Muscle of leg (tissue), 16 donors: ENCODE measurements at places on chromosomes 12 and 14. TPM values are rescaled to one million over a fixed set of nuclear protein-coding genes. Genes with fewer than 3 reads are reported as not detected.

GRCh38 chr14:76576047-76576741 is 185.1 kb upstream of the VASH1 start:
- H3K27ac ChIP-seq = no peak overlapping the region
- no peaks in the 10 kb centered on the region for H3K4me1 ChIP-seq
- peaks cover 12% of the 10 kb centered on the region for H3K27me3 ChIP-seq
- DNase-seq = no peak
- no peaks in the 10 kb centered on the region for H3K36me3 ChIP-seq
- no peak overlapping the region for H3K4me3 ChIP-seq

DNA sequence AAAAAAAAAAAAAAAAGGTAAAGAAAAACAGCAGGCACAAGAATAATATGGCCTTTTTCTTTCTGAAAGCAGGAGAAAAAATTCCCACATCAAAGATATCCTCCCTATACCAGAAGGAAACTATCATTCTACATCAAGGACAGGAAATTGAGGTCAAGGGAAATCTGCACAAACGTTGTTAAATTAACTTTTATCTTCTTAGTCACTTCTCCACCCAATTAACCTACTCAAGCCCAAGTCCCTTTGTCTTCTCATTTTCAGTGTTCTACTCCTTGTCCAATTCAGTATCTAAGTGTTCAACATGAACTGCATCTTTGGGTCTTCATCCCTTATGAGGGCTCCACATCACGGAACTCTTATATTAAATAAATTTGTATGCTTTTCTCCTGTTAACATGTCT is 15.7 kb downstream of the NDUFA12 start:
- H3K36me3 ChIP-seq = peaks cover 23% of the 10 kb centered on the region
- DNase-seq = no peak
- no peaks in the 10 kb centered on the region for H3K27me3 ChIP-seq
- no peak overlapping the region for H3K4me3 ChIP-seq

GRCh38 chr14:105860615-105861580 is 334.5 kb downstream of the TMEM121 start:
- H3K36me3 ChIP-seq = no peaks in the 10 kb centered on the region
- H3K27ac ChIP-seq = no peak overlapping the region
- no peak for DNase-seq
- H3K27me3 ChIP-seq = no peaks in the 10 kb centered on the region
- no peaks in the 10 kb centered on the region for H3K4me1 ChIP-seq

DNA sequence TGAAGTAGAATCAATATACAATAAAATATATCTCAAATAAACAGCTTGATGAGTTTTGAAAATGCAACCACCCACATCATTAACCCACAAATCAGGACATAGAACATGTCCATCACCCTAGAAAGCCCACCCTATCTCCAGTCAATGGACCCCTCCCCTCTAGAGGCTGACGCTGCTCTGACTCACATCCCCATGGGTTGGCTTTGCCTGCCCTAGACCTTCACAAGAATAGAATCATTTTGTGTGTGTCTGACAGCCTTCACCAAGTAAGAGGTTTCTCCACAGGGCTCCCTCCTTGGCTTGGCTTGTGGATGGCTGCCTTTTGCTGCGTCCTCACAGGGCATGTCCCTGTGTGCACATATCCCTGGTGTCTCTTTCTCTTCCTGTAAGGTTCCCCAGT is 250.2 kb upstream of the RTL1 start:
- DNase-seq = no peak
- H3K27me3 ChIP-seq = no peaks in the 10 kb centered on the region
- peaks cover 14% of the 10 kb centered on the region for H3K4me1 ChIP-seq
- H3K36me3 ChIP-seq = no peaks in the 10 kb centered on the region
- no peak overlapping the region for H3K4me3 ChIP-seq

DNA sequence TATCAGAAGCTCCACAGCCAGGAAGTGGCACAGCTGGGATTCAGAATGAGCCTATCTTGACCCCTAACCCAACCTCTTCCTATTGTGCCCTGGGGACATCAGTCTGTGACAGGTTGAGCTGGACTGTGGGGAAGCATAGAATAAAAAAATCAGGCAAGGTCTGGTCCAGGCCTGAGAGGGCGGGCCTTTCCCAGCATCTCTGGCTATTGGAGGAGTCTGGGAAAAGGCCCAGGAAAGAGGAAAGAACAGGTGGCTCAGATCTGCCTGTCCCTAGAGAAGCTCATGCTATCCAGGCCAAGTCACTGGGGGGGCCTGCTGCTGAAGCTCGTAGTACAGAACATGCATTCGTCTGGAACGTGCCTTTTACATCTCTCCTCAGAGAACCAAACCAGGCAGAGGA is 100.5 kb downstream of the PPM1H start:
- H3K4me1 ChIP-seq = peaks cover 2% of the 10 kb centered on the region
- no peak overlapping the region for H3K27ac ChIP-seq
- H3K4me3 ChIP-seq = no peak overlapping the region
- H3K36me3 ChIP-seq = no peaks in the 10 kb centered on the region

DNA sequence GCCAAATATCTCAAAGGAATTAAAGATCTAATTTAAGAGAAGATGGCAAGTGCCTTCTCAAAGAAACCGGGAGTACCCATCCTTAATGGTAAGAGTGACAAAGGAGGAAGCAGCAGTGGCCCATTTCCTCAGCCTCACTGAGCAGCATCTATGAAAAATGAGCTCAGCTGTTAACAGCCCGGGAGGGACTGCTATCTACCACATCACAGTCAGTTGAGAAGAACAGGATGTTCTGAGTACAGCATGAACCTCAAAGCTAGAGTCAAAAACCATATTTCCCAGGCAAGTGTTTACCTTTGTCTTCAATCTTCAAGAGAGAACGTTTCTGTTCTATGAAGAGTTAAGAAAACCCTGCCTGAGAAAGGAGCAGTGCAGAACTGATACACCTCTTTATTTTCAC is 115.0 kb downstream of the BTG1 start:
- DNase-seq = peak; percentile 23
- no peaks in the 10 kb centered on the region for H3K27me3 ChIP-seq
- H3K4me1 ChIP-seq = peaks cover 6% of the 10 kb centered on the region
- no peaks in the 10 kb centered on the region for H3K36me3 ChIP-seq
- no peak overlapping the region for H3K27ac ChIP-seq

DNA sequence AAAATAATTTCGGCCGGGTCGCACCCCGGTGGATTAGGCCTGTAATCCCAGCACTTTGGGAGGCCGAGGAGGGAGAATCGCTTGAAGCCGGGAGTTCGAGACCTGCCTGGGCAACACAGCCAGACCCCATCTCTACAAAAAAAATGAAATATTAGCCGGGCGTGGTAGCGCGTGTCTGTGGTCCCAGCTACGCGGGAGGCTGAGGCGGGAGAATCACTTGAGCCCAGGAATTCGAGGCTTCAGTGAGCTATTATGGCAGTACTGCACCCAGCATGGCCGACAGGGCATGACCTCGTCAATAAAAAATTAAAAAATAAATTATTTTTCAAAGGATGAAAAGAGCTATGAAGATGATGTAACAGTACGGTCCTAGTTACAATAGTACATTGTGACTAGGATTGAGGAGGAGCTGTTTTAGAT is 523 bp downstream of the GTF2H3 start:
- no peak for DNase-seq
- peak overlapping the region; percentile 71 for H3K4me3 ChIP-seq
- H3K27me3 ChIP-seq = no peaks in the 10 kb centered on the region
- peaks cover 13% of the 10 kb centered on the region for H3K4me1 ChIP-seq

- H3K4me3 ChIP-seq = no peak overlapping the region
- no peak overlapping the region for H3K27ac ChIP-seq
- DNase-seq = no peak
- no peaks in the 10 kb centered on the region for H3K4me1 ChIP-seq
- no peaks in the 10 kb centered on the region for H3K27me3 ChIP-seq
- H3K36me3 ChIP-seq = no peaks in the 10 kb centered on the region
Measured at GRCh38 chr12:51643951-51644350, 52.9 kb downstream of the SCN8A start.

DNA sequence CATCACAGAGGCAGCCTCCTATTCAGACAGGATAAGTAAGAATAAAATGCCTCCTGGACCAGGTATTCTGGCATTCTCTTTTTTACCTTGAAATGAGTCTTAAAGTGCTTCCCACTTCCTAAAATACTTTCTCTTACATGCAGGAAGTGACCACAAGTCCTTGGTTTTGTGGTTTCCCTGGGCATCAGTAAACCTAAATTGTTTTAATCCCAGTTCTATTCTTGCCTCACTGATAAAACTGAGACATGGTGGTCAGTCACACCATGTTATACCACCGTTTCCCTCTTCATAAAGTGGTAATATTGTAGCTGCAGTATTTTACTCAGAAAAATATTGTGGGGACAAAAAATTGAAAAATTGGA is 1.2 kb upstream of the SALL2 start:
- H3K27me3 ChIP-seq = no peaks in the 10 kb centered on the region
- H3K4me1 ChIP-seq = peaks cover 12% of the 10 kb centered on the region
- DNase-seq = no peak
- H3K27ac ChIP-seq = no peak overlapping the region

- DNase-seq = peak; percentile 75
- H3K4me3 ChIP-seq = peak overlapping the region; percentile 53
- H3K4me1 ChIP-seq = peaks cover 16% of the 10 kb centered on the region
- no peaks in the 10 kb centered on the region for H3K27me3 ChIP-seq
- H3K27ac ChIP-seq = peak overlapping the region; percentile 88
Measured at GRCh38 chr14:90758959-90759358, 57.3 kb downstream of the TTC7B start.

The GPR65 gene
- total RNA-seq = 0.53 TPM

GRCh38 chr14:35140718-35141581 is 18.6 kb downstream of the PRORP start:
- DNase-seq = peak; percentile 37
- no peak overlapping the region for H3K4me3 ChIP-seq
- peaks cover 8% of the 10 kb centered on the region for H3K36me3 ChIP-seq
- H3K27me3 ChIP-seq = no peaks in the 10 kb centered on the region
- H3K27ac ChIP-seq = no peak overlapping the region
